Effector memory CD4-positive, alpha-beta T cell (primary cell): ENCODE measurements at places on chromosomes 2 and 18.

GRCh38 chr2:19198381-19198780 is 160.0 kb downstream of the OSR1 start:
- no peak for DNase-seq

DNA sequence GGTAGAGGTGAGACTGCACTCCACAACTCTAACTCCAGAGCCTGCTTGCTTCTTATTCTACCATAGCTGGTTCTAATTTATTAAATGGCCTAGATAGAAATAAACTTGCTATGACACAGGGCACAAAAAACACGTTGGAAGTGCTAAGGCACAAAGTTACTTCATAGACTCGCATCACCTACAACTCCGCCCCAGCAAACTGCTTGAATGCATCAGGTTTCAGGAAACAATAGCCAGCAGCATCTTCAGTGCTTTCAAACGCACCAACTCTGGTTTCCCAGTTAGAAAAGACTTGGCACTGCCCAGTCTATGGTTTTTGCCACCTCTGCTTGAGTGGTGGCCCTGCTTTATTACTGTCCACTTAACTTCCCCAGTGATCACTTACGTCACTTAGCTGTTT is 142.6 kb downstream of the RIF1 start:
- DNase-seq, result no peak

DNA sequence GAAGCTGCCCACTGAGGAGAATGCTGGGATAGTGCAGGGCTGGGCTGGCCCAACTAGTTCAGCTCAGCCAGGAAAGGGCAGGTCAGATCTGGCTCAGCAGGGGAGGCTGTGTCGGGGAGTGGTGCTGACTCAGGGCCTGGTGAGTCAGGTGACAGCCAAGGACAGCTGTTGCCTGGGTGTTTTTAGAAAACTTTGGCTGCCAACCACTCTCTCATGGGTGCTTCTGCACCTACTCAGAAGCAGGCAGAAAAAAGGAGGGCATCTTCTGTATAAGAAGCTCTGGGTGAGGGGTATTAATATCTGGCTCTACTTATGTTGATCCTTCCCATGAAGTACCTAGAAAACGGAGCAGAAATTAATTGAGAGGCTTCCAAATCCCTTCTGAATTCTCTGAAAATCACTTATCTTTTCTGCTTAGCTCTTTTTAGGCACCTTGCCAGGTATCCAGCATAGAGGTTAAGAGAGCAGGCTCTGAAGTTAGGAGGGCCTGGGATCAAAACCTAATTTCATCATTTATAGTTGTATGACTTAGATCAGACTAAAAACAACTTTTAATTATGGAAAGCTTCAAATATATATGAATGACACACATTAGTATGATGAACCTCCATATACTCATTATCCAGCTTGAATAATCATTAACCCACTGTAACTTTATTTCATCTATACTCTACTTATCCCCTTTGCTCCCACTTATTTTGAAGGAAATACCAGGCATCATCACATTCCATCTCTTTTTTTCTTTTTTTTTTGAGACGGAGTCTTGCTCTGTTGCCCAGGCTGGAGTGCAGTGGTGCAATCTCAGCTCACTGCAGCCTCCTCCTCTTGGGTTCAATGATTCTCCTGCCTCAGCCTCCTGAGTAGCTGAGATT is 15.5 kb upstream of the RAB10 start:
- DNase-seq, result no peak

- DNase-seq, result no peak
These were observed 272.2 kb downstream of the PRKCE start for GRCh38 chr2:45923701-45924100.

GRCh38 chr2:140491876-140492275 is 1638.9 kb downstream of the LRP1B start:
- DNase-seq, result no peak
